Osteocyte (in vitro differentiated cells): ENCODE measurements at places on chromosomes 7 and 10.

- no peak for DNase-seq
Observed at GRCh38 chr10:9781666-9782065, 1236.0 kb upstream of the CELF2 start.

DNA sequence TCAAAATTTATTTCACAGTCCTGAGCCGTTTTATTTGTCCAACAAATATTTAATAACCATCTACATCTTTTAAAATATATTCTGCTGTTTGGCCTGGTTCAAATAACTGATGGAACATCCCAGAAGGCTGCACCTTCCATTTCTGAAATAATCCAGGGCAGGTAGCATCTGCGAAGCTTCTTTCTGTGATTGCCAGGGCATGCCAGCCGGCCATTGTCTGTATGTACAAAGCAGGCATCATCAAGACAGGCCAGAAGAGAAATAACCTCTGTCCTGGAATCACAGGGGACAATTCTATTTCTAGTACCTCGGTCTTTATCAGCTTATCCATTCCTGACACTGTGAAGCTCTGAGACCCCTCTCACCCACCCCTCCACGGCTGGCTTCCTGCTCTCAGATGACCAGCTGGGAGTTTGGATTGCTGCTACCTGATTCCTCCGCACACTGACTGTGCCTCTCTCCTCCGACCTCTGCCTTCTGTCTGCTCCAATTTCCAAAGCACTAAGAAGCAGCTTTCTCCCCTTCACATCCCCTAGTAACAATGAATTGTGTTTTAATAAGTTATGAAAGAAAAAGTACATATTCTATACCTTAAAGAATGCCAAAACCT is 8.0 kb downstream of the DGKI start:
- no peak for DNase-seq

- DNase-seq: no peak
Observed at GRCh38 chr10:71476228-71477011, 79.7 kb downstream of the CDH23 start.

- no peak for DNase-seq
Observed at GRCh38 chr10:50551894-50552293, 71.9 kb downstream of the SGMS1 start.

- DNase-seq: no peak
Observed at GRCh38 chr7:137241655-137242360, 101.7 kb downstream of the PTN start.

- no peak for DNase-seq
Observed at GRCh38 chr7:45721686-45722598, 147.8 kb downstream of the ADCY1 start.

DNA sequence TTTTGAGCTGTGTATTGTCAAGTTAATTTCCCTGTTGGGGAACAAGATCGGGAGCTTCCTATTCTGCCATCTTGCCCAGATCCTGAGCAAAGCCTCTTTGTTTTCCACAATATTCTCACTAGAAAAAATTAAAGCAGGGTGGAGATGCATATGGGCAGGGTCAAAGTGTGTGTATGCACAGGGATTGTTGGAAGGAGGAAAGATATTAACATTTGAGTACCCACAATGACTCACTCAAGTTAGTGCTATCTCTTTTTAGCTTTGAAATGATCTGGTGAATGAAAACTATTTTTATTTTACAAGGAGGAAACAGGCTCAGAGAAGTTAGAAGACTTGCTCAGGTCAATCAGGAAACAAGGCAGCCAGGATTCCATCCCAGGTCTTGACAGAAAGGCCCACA is 6.7 kb upstream of the BTBD16 start:
- no peak for DNase-seq

DNA sequence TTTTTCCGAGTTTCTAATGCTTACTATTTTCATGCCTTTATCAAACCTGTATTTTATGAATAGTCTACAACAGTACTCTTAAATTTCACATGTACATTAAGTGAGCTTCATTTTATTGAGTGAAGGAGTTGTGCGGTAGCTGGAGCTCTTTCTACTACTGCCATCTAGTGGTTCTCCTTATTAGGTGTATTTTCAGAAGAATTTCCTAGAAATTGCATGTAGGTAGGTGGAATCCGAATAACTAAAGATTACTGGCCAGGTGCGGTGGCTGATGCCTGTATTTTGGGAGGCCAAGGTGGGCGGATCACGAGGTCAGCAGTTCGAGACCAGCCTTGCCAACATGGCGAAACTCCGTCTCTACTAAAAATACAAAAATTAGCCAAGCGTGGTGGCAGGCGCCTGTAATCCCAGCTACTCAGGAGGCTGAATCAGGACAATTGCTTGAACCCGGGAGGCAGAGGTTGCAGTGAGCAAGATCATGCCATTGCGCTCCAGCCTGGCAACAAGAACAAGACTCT is 38.3 kb downstream of the LRRC72 start:
- no peak for DNase-seq

DNA sequence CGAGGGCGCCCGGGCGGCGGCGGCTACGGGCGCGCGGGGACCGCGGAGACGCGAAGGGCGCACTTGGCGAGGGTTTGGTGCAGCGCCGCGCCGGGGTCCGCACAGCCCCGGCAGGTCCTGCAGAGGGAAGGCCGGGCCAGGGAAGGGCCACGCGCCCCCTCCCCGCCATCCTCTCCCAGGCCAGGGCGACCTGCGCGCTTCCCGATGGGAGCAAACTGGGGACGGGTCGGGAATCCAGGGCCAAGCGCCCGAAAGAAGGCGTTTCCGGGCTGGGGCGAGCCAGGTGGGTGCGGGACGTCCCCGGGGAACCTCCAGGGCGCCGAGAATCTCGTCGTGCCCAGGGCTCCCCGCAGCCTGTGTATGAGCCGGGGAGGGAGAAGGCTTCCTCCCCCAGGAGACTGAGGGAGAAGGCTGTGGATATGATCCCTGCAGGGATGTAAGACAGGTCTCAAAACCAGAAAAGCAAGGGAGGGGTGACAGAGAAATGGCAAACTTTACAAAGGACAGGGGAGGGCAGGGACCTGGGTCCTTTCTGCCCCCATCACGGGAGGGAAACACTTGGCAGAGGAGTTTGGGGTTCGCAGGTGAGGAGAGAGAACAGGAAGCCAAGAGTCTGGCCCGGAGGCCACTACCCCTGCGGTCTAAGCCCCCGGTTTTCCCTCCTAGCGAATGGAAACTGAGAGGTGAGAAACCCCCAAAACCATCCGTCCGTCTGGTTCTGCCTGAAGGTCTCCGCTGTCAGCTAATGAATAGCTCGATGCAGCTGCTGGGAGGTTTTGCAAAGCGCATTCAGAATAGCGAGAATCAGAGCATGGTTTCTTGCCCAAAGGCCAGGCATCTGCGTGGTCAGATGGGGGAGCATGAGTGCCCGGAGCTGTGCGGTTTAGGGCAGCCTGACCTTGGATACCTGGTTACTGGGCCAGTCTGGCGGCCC is 674 bp downstream of the AMZ1 start:
- no peak for DNase-seq

GRCh38 chr7:2114052-2114451 is 118.7 kb downstream of the MAD1L1 start:
- no peak for DNase-seq

- no peak for DNase-seq
Observed at GRCh38 chr7:79405368-79405767, 48.1 kb downstream of the MAGI2 start.

DNA sequence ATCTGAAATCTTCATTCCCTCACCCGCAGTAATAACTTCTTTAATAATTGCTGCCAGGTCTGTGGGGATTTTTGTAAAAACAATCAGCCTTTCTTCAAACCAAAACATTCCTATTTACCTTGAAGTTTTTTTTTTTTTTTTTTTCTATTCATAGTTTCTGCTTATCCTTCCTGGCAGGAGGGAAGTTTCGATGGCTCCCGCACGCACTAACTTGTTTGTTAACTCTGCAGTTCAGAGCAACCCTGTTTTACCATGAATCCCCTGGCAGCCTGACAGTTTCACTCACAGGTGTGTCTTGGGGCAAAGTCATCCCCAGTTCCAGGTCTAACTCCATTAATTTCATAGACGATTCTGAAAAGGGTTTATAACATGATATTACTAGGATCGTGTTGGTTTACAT is 149.3 kb downstream of the KLF6 start:
- no peak for DNase-seq

GRCh38 chr10:69797959-69798358 is 3.7 kb upstream of the COL13A1 start:
- DNase-seq: no peak

- no peak for DNase-seq
Observed at GRCh38 chr7:73904219-73905137, 43.5 kb downstream of the TMEM270 start.
